ENCODE measurements at places on chromosomes 2 and 18.

DNA sequence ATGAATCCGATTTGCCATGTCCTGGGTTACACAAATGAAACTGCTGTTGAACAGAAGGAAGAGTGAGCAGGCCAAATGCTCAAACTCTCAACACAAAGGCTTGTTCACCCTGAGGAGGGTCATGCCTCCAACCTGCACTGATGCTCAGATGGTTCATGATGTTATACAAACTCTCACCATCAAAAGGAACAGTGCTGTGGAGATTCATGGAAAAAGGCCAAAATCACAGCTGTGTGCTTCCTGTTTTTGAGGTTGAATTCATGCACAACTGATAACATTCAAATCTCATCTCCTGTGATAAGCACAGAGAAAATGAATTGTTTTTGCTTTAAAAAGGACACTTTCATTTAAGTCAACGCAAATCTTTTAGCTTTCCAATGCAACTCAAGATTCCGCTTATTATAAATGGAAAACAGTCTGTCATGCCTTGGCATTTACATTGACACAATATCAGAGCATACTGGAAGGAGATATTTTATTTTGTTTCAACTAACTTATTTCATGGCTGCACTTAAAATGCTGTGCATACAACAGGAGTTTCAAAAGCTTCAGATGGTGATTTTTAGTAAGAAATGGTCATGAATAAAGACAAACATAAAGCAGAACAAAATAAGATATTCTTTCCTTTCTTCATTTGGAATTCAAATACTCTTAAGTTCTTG is 22.2 kb upstream of the TTN start:
- no peak for DNase-seq

GRCh38 chr18:10841203-10841602 is 308.2 kb downstream of the PIEZO2 start:
- DNase-seq, result no peak

DNA sequence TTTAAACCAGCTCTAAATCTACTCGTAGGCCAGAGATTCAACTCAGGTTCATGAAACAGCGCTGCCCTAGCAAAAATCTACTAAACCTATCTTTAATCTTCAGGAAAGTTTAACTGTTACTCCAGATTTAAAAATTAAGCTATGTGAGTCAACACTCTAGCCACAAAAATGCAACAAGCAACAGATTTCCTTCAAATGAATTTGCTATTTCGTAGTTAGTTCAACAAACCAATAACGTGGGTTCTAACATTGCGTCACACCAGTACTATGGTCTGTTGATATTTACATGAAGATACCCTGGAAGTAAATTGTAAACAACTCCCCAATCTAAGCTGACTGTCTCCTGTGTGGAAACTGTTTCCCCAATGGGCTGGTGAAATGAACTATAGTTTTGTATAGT is 71.2 kb downstream of the FIGN start:
- DNase-seq, result no peak

DNA sequence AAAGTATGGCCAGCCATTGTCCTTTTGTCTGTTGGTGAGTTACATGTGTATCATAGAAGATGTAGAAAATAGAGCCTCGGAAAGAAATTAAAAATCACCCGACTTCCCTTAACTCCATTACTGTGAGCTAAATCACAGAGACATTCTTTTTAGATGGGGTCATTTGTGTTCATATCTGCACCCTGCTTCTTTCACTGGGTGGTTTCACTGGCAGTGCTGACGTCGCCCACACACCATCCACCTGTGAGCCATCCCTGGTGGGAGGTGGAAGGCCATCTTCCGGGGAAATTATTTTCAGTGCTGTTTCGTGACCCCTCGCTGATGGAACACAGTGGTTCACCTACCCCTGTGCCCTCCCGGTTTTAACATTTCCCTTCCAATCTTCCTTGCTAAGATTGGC is 21.2 kb downstream of the SH3BP4 start:
- DNase-seq, result no peak

DNA sequence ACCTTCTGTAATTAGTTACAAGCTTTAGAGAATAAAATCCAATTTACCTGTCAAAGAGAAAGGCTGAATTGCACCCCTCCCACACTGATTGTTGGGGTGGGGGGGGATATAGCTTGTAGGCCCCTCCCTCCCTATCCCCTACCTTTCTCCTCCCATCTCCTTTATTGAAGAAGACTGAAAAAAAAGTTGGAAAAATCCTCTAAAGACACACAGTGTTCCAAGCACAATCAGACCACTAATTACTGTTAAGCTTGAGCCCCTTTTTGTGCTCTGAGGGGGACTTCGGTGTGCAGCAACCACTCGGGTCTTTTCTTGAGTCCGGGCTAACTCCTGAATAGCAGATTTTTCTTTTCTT is 43.0 kb upstream of the FZD5 start:
- no peak for DNase-seq

- no peak for DNase-seq
Measured at GRCh38 chr2:3138621-3139020, 239.0 kb downstream of the EIPR1 start.

Measured in esophagus squamous epithelium (tissue), 5 donors.